ENCODE measurements at places on chromosomes 6 and 20.

DNA sequence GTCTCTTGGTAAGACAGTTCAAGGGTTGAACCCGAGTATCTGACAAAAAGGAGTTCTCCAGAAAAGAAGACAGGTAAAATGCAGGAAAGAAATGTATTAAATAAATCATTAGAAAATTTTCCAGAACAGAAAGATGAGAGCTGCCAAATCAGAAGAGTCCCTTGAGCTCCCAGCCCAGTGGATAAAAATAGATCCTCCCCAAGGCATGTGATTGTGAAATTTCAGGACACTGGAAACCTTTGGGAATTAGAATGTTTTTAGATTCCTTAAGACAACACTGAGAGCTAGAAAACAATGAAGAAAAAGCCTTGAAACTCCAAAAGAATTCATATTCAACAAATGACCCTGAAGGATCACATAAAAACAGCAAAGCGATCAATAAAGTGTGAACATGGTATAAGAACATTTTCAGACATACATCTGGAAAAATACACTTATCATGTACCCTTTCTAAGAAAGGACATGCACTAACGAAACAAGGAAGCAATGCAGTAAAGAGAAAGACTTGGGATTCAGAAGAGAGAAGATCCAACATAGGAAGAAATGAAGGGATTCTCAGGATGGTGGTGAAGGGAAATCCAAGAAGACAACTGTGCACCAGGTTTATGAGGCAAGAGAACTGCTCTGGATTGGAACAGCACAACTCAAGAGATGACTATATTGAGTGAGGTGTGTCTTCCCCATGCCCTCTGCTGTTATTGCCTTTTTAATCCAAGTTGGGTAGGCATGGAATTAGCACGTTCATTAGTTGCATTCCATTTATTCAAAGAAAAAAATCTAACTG lies 390.4 kb downstream of the SYNE1 start:
- DNase-seq = peak; percentile 63

DNA sequence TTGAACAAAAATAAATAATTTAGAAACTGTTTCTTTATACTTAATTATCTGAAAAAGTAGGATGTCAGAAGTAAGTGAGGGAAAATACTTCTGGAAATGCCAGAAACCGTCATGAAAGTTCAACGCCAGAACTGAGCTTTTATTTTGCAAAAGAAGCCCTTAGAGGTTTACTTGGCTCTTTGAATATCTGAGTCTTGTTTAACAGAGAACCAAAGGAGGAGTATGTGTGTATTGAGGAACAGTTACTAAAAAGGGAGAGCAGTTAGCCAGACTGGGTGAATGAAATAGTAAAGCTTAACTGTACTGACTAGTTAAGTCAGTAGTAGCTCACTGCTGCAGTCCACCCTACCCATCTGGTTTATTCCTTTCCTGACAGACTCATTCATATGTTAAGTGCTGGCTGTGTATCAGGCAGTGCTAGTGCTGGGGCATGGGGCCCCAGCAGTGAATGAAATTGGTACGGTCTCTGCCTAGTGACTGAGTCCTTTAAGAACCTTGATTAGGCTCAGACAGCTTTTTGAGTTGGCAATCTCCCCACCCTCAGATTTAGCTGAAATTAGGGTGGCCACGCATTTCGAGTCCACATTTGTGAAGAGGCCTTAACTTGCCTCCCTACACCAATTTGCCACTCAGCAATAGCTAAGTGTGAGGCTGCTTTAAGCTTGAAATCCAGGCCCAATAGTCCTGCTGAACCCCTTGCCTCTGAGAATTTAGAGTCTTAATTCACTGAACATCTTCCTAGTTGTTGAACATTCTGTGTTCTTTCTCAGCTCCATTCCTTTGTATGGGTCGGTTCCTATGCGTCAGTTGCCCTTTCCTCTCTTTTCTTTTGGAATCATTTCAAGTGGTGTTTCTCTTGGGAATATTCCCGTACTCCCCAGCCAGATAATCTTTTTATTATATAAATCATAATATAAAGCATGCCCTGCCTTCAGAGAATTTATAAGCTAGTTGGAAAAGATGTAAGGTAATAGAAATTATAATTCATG lies 20.2 kb downstream of the MAP3K4 start:
- DNase-seq = peak; percentile 71

- DNase-seq = no peak
Measured at GRCh38 chr6:110816677-110817076, 1.4 kb upstream of the CDK19 start.

DNA sequence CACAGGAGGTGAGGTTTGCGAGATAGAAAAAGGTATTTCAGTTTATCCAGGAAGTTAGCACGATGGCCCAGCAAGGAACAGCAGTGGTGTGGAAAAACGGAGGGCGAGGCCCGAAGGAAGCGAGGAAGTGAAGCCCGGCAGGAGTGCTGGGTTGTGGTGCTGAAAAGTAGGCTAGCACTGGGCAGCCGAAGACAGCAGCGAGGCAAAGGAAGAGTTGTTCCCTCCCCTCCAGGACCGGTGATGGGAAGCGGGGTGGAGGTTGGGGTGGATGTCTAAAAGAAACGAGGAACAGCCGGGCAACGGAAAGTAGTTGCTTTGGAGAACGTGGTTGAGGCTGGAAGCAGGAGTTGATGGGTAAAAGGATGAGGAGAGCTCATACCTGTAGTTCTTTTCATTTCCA lies 1.4 kb downstream of the METTL24 start:
- no peak for DNase-seq

DNA sequence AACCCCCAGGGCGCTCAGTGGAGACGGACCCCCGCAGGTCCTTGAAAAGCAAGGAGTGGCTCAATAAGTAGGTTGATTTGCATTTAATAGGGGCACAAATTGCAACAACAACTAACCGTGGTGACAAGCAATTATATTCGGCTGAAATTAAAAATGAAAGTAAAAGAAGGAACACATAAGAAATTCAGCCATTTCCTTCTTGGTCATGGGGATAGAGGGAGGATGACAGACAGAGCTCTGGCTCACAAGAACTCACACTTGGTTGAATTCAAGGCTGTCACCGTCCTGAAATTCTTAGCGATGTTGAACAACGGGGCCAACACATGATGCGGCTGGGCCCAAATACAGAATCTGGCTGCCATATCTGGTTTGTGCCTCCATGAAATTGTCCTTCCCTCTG lies 129.0 kb downstream of the EDN3 start:
- no peak for DNase-seq

- DNase-seq = no peak
Measured at GRCh38 chr6:145562771-145563615, 172.3 kb downstream of the EPM2A start.

GRCh38 chr6:93036835-93037234 lies 382.5 kb downstream of the EPHA7 start:
- peak; percentile 59 for DNase-seq

DNA sequence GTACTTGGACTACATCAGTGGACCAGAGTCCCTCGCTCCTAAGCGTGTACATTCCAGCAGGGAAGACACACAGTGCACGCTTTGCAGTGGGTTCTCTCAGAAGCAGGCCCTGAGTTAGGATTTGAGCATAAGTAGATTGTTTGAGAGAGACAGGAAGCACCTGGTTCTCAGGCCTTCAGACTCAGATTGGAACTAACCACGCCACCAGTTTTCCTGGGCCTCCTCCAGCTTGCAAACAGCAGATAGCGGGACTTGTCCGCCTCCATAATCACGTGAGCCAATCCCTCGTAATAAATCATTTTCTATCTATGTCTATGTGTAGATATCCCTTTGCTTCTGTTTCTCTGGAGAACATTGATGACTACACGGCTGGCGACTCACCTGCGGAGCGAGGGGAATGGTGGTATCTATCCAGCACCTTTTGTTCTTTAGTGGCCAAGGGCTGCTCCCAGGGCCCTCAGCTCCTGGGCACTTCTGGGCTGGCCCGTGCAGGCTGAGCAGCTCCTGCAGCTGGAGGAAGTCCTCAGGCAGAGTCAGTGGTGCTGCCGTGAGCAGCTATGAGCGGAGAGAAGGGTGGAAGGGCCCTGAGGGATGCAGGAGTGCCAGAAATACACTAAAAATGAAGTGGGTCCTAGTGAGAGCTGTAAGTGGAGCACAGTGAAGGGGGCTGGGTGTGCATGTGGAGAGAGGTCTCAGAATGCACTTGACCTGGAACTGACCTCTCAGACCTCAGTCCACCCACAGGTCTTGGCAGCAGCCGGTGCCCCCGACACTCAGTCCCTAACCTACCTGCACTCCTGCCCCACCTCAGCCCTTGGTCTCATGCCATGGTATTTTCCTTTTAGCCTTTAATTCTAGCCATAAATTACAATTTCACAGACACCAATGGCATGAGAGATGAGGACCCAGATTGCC lies 76.9 kb downstream of the STK35 start:
- peak; percentile 55 for DNase-seq

GRCh38 chr6:46293641-46294316 lies 123.0 kb upstream of the ENPP5 start:
- no peak for DNase-seq

DNA sequence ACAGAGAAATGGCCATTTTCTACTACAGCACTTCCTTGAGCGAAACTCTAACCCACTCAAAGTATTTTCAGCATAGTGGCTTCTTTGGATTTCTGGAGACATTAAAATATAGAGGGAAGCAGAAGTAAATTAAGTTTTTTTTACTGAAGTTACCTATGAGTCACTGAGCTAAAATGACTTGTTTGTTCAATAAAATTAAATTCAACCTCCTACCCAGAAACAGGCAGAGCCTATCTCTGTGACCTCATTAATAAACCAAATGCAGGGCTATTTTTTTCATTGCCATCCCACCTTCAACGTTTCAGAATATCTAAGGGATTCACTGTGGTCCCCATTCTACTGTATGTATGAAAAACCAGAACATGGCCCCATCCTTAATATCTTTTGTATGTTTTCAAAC lies 133.0 kb downstream of the MTFR2 start:
- DNase-seq = no peak

- no peak for DNase-seq
Measured at GRCh38 chr6:163712981-163713380, 298.5 kb downstream of the QKI start.

GRCh38 chr6:40285996-40286395 lies 301.2 kb downstream of the LRFN2 start:
- no peak for DNase-seq

DNA sequence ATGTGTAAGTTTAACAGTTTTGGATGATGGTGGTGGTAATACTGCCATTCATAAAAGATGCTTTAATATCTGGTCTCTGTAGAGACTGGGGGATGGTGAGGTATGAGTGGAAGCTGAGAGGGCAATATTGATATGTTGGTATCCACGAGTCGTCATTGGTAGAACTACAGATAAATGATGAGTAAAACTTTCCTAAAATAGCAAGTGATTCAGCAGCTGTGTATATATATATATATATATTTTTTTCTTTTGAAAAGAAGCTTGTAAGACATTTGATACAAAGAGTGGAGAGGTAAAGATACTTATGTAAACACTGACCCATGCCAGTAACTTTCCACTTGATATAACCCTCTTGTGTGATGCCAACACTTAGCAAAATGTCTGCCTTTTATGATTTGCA lies 41.7 kb upstream of the CITED2 start:
- no peak for DNase-seq

- no peak for DNase-seq
Measured at GRCh38 chr20:32678948-32679347, 5.2 kb upstream of the C20orf203 start.

- peak; percentile 76 for DNase-seq
Measured at GRCh38 chr6:27839626-27840475, 72.3 kb downstream of the OR2B2 start.

DNA sequence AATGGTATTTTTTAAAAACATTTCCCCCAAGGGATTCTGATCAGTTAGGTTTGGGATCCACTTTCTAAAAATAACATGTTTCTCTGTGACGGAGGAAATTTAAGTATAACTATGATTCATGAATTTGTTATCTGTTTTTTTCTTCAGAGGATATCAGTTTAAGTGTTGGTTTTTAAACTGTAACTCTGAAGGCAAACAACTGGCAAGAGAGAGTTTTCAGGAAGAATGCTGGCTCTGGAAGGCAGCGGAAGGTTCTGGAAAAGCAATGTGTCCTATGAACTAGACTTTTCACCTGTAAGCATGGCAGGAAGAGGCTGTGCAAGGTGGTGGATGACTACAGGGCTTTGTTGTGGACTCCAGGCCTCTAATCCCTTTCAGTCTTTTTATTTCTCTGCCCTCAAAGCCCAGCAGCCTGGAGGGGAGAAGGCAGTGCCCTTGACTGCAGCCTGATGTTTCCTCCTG lies 153.1 kb downstream of the GMPR start:
- DNase-seq = peak; percentile 35

GRCh38 chr6:123550052-123550617 lies 86.6 kb downstream of the TRDN start:
- DNase-seq = no peak

DNA sequence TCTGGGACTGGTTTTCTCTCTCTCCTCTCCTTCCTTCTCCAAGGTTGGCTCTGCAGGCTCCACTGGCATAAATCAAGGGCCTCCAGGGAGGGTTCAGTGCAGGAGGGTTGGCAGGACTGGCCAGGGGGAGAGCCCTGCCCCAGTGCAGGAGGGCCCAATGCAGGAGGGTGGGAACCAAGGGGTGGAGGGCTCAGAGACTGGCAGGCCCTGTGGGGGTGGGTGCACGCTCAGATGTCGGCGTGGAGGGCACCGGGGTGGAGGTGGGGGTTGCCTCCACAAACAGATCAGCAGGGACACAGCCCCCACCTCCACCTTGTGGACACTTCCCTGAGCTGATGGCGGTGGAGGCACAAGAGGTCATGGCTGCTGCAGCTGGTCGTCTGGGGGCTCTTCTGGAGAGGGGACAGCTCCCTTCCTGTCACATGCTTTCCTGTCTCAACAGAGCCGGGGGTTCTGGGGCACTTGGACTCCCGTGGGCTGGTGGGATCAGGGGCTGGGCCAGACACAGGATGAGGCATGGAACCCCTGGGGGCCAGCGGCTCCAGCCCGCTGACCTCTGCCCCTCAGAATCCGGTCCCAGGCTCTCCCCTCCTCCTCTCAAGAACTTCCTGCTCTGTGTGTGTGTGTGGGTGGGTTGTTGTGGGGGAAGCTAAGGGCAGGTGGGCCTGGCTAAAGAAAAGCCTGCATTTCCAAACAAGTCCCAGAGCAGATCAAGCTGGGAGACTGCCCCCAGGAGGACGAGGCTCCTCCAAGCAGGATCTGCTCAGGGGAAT lies 2.7 kb upstream of the ABHD16B start:
- DNase-seq = peak; percentile 83

DNA sequence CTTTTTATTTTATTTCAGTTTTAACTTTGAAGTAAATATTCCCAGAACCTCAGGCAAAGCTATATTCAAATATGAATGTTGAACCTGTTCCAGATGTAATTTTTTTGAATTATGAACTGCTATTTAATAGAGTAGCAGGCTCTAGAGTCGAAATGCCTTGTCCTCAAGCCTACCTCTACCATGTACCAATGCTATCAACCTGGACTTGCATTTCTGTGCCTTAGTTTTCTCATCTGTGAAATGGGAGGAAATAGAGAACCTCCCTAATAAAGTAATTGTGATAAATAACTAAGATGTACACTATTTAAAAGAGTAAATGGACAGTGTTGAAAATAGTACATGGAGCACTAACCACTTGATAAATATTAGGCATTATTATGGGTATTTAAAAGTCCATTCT lies 551.6 kb upstream of the JARID2 start:
- no peak for DNase-seq

GRCh38 chr20:19850198-19850533 lies 92.1 kb downstream of the RIN2 start:
- DNase-seq = peak; percentile 47
